ENCODE measurements at places on chromosomes 5 and 9.

- DNase-seq, result no peak
These were observed 9.2 kb upstream of the TLX3 start for GRCh38 chr5:171299851-171300250.

GRCh38 chr5:116084287-116084691 is 536 bp upstream of the COMMD10 start:
- DNase-seq, result peak; percentile 16

DNA sequence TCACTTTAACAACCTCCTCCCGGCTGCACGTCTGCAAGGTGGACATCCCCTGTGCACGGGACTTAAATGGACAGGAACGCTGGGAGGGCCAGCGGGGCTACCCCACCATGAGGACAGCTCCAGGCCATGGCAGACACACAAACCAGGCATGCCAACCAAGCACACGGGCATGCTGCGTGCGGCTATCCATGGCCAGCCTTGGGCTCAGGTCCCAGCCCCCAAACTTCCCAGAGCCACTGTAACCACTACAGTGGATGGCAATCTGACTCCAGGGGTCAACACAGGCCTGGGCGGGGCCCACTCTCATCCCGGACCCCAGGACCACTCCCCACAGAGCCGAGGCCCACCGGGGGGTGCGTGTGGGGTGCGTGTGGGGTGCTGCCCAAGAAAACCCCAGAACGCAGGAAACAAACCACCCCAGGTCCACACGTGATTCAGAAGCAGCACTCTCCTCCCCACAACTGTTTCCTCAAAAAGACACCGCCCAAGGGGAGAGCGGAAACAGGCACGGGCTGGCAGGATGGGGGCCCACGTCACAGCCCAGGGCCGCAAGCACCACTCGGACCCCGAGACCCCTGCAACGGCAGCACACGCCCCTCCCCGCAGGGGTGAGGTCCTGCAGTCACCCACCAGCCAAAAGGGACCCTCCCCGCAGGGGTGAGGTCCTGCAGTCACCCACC is 7.4 kb downstream of the SLC12A7 start:
- DNase-seq, result no peak

- DNase-seq, result no peak
These were observed 80.0 kb downstream of the AMBP start for GRCh38 chr9:113998114-113998513.

DNA sequence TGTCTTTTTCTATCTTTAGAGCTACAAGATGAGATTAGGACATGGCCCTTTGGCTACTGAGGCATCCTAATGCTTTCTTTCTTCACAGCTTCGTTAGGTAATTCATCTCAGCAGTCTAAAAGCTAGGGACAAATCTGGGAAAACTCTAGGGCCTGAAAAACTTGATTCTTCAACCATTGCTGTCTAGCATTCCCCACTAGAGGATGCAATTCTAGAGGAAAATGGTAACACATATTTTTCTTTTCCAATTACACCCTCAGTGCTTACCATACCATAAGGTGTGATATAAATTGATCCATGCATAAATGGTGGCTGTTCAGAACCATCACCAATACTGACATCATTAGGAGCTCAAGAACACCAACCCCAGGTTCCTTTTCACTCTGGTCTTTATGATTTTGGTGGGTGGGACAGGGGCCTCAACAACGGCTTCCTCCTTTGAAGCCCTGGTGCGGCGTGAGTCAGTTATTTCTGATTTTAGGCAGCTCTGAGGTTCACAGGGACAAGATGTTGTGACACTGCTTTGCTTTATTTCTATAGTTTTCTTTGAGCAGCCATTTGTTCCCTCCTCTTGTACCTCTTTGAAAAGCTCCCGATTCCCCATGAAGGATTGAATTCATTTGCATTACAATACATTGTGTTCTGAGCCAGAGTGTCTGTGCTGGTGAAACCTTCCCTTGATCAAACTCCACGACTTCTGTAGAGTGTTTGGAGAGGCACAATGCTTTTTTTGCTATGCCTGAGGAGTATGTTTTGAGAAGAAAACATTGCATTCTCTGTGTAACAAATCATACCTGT is 526.0 kb upstream of the TRPC7 start:
- DNase-seq, result no peak

Data from stimulated activated CD4-positive, alpha-beta T cell treated with anti-CD3 and anti-CD28 coated beads, Interleukin-4, amount 100 ng/mL, for 48 hours (primary cell).